Activated CD4-positive, alpha-beta T cell treated with anti-CD3 and anti-CD28 coated beads for 36 hours (primary cell): ENCODE measurements at places on chromosomes 12 and 14.

- no peak for DNase-seq
Observed at GRCh38 chr12:46777587-46777986, 48.2 kb downstream of the SLC38A4 start.

- no peak for DNase-seq
Observed at GRCh38 chr14:102964152-102964730, 41.8 kb downstream of the AMN start.

DNA sequence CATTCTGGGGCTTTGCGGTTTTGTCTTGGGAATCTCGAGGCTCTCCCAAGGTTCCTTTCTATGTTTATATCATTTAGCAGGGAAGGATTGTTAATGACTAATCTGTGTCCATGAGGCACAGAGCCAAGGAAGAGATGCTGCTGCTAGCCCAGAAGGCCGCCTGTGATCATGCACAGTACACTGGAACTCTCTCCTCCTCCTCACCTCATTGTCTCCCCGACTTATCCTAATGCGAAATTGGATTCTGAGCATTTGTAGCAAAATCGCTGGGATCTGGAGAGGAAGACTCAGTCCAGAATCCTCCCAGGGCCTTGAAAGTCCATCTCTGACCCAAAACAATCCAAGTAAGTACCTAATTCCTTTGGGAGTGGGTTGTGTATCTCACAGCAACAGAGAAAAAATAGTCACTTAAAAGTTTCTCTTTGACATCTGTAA lies at the start of gene NR1H4:
NR1H4 (plus strand) TSS at position 151 of the 435 bp plus-strand sequence. CDS start 19,458 bp downstream, outside the sequence.
- no peak for DNase-seq

DNA sequence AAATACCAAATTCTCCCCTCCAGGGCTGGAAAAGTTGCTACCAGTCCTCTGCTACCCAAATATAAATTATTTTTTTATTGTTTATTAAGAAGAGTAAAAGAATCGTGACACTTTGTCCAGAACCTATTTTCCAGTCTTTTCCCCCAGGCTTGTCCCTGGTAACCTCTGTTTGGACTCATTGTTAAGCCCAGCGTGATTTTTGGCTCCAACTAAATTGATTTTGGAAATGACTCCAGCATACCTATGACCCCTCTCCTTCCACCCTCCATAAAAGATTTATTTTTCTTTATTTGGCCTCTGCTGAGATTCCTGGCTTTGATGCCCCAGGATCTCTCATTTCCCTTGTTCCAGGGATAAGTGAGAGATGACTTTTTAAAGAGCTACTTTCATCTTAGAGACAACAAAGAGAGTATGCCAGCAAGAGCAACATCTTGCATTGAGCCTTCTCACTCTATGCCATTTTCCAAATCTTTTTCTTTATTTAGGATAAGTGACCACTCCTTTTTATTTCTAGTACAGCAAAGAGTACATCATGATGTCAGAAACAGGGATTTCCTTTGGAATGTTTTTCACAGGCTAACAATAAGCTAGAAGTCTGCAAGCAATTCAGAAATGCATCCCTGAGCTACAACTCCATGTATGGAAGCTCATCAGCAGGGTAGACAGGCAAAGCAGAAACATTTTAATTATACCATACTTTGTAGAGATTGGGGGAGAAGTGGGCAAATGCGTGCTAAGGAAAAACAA lies 75.8 kb downstream of the DAD1 start:
- no peak for DNase-seq

DNA sequence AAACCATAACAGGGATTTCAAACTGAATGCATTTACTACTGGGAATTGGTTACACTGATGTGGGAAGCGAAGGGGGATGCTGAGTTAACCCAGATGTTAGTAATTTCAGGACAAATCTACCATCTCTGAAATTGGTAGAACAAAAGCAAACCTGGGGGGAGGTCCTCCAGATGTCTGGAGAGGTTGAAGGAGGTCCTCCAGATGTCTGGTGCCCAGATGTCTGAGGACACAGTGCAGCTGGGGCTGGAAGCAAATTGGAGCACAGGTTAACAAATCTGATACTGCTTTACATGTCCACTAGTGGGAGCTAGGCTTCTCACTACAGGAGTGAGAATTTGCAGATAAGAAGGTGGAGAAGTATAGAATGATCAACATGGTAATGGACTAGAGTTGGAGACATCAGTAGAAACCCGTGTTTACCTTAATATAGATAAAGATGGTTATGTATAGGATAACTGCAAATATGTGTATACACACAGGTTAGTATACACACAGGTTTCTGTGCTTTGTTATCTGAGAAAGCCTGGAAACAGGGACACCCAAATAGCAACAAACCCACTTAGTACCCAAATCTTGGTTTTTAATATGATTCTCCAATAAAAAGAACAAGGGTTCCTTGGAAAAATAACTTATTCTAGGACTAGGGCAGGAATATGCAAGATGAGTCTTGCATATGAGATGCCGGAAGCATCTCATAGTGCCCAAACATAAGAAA lies 162.5 kb downstream of the C12orf50 start:
- no peak for DNase-seq

- DNase-seq, result no peak
Observed at GRCh38 chr12:30997685-30998440, 71.3 kb downstream of the TSPAN11 start.

GRCh38 chr14:77301103-77301502 lies 19.6 kb downstream of the POMT2 start:
- peak; percentile 84 for DNase-seq

DNA sequence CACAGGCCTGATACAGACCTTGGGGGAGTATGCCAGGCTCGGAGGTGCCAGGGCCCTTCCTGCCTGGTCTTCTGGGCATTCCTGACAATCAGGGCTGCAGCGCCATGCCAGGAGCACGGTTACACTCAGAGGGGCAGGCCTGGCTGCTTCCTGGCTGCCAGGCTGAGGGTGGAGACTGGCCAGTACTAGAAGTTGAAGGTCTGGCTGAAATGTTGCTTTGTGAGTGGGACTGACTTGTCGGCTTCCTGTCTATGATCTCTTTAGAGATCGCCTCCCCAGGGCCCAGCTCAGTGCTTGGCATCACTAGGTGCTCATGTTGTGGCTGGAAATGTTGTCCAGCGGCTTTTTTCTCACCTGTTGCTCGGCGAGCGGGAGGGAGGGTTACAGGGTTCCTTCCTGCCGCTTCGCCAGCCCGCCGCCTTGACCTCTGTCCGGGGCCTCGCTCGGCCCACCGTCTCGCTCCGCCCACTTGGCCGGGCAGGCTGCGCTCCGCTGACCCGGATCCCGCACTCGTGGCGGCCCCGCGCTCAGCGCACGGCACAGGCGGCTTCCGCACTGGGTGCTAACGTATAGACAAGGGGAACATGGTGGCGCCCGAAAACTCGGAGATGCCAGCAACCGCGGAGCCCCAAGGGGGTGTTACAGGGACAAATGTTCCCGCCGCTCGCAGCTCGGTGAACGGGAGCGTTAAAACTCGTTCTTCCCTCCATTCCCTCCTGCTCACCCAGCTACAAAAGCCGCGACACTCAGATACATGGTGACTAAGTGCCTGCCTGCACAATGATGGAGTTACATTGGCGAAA lies 32.6 kb downstream of the PAPLN start:
- peak; percentile 37 for DNase-seq

GRCh38 chr14:50006141-50006540 lies 110.2 kb downstream of the VCPKMT start:
- DNase-seq, result no peak

- DNase-seq, result no peak
Observed at GRCh38 chr12:87794854-87795253, 234.3 kb downstream of the C12orf50 start.

GRCh38 chr12:105457026-105457425 lies 126.5 kb downstream of the C12orf75 start:
- DNase-seq, result no peak

DNA sequence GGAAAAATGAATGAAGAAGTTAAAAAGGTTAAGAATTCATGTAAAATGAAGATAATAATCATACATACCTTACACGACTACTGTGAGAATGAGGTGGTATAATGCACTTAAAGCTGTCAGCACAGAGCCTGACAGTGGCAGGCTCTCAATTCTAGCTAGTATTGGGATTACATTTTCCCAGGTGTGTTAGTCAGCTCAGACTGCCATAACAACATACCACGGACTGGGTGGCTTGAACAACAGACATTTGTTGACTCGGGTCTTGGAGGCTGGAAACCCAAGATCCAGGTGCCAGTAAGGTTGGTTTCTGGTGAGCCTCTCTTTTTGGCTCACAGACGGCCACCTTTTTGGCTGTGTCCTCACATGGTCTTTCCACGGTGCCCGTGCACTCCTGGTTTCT lies 167.8 kb downstream of the CHST11 start:
- DNase-seq, result no peak

DNA sequence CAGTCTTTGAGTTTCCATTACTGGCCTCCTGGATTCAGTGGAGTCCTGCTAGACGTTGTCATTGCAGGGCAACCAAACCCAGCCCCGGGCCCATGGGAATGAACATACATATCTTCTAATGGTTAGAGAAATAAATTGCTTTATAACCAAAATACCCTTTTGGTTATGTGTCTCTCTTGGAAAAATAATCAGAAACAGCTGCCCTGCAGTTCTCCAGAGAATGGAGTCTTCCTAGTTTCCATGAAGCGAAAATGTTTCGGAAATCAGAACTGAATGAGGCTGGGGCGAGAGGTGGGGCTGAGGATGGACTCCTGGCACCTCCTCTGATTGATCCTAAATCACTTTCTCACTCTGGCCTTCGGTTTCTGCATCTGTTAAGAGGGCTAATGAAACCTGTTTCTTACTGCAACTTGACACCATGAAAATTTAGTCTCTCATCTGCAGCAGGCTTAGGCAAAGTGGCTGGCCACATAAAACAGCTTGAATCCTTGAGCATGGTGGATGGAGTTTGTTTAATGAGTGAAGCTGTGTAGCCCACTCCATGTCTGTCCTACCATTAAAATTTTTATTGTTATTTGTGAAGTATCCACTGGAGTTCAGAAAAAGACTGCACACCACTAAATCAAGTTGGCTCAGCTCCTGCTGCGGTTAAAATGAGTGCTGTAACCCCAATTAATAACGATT lies 198.9 kb downstream of the CACNA1C start:
- DNase-seq, result no peak

GRCh38 chr12:68375756-68376695 lies 43.9 kb upstream of the MDM1 start:
- DNase-seq, result no peak

DNA sequence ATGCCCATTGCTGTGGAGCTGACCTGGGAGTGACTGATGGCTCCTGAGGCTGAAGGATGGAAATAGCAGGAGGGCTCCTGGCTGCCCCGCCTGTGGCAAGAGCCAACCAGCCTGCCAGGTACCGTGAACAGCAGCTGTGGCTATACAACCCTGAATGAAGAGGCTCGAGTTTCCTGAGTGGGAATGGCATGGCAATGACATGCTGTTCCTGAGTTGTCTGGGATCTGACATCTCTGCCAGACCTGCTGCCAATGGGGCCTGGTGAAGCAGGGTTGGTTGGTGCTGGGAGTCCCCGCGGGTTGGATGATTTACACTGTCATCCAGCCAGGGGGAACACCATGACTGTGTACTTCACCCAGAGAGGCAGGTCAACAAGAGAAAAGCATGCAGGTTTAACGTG lies 31.8 kb upstream of the LRRC10 start:
- no peak for DNase-seq

DNA sequence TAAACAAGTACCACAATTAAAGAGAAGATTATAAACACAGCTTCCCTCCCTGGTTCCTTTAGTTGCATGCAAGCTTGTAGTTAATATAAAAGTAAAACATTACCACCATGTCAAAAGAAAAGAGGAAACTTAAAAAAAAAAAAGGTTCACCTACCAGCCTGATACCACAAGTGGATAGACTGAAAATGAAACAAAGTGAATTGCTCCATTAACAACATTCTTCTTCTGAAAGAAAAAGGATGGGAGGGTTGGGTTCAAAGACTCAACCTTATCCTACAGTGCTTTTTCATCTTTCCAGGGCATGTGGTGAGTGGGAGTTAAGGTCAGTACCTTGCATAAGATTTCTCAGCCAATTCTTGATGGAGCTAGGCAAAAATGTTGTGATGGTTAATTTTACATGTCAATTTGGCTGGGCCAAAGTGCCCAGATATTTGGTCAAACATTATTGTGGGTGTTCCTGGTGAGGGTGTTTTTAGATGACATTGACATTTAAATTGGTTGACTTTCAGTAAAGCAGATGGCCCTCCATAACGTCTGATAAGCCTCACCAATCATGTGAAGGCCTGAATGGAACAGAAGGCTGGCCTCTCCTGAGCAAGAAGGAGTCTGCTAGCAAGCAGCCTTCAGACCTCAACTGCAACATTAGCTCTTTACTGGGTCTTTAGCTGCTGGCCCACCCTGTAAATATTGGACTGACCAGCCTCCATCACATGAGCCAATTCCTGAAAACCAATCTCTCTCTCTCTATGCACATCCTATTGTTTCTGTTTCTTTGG lies 28.8 kb downstream of the VCPKMT start:
- no peak for DNase-seq

DNA sequence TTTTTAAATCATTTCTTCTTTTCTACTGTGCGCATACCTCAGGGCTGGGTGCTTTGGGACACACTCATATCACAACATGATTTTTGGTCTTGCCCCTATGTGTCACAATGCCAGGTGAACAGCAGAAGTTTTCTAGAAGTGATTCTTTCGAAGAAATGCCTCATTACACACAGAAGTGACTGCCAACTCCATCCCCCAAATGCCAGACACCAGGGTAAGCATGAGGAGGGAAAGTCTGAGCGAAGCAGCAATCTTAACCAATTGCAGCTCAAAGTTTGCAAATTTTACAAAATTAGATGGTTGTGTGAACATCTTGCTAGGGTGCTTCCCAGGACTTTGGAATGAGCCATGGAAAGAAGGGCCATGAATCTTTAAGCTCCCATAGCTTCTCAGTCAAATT lies 87.3 kb upstream of the PLEKHA5 start:
- DNase-seq, result no peak

DNA sequence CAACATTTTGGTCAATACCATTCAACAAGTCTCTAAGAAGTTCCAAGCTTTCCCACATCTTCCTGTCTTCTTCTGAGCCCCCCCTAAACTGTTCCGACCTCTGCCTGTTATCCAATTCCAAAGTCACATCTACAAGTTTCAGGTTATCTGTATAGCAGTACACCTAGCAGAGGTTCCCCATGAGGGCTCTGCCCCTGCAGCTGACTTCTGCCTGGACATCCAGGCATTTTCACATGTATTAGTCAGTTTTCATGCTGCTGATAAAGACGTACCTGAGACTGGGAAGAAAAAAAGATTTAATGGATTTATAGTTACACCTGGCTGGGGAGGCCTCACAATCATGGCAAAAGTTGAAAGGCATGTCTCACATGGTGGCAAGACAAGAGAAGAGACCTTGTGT lies 10.2 kb upstream of the PLA2G1B start:
- no peak for DNase-seq
